ENCODE measurements at places on chromosomes 7 and 10.

DNA sequence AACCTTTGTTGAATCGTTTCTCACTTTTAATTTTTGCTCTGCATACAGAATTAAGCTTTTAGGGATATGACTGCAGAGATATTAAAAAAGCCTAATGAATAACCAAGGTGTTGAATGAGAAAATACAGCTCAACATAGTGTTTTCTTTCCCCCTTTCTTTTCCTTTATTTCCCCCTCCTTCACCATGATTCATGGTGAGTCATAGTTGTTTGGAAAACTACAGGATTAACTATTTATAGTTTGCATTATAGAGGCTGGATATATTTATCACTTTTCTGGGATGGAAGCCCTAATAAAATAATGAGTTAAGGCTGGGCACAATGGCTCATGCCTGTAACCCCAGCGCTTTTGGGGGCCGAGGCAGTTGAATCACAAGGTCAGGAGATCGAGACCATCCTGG lies 115.0 kb downstream of the DNAJB9 start:
- DNase-seq = no peak

DNA sequence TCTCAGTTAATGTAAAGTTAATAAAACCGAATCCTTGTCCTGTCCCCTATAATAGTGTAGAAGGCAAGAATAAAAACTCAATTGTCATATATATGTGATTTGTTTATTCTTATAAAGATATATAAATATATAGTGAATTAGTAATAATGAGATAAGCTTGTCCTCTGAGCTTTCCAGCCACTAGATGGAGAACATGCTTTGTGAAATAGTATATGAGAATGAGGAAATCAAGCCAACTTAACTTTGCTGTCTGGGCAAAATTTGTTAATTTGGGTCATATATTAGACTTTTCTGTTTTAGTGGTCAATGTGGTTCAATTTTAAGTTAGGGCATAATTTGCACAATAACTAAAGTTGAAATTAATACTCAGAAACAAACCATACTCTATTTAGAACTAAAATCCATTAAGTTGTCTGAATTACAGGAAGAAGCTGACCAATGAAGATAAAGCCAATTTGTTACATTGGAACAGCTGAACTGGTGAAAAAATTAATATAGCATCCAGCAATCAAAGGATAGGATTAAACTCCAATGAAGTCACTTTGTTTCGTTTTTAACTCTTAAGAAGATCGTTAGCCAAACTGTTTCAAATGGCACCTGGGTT lies 595.0 kb downstream of the ARL4A start:
- DNase-seq = no peak

DNA sequence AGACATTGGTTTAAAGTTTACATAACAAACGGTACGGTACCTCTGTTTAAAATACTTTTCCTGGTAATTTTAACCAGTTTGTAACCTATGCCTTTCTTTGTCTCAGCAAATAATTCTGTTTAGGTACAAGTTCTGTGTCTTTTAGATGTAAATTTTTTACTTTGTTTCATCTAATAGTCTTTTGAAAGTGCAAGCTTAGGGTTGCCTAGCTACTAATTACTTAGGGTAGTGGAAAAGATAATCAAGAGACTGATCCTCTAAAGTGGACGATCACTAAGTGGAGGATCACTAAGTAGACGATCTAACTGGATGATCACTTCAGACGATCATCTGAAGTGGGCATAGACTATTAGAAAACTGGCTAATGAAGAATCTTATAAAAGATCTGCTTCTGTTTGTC lies 16.1 kb upstream of the FKBP9 start:
- DNase-seq = no peak

DNA sequence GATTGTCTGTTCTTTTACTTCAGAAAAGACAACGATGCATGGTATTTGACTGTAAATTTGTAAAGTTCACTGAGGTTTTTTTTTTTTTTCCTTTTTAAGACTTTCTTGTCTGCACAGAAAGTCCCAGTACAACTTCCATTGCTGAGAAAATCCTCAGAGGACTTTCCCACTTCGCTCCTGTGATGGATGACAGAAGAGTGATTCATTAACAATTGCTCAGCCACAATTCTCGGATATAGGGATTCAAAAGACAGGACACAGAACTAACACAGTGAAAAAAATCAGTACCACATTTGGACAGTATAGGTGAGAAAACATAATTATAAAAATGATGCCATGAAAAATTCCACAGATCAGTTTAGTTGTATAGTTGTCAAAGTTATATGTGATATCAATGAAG lies 48.0 kb downstream of the SEC23IP start:
- no peak for DNase-seq

GRCh38 chr7:105228555-105228954 lies 160.2 kb downstream of the SRPK2 start:
- no peak for DNase-seq

GRCh38 chr10:86291616-86292340 lies 74.8 kb downstream of the GRID1 start:
- no peak for DNase-seq

DNA sequence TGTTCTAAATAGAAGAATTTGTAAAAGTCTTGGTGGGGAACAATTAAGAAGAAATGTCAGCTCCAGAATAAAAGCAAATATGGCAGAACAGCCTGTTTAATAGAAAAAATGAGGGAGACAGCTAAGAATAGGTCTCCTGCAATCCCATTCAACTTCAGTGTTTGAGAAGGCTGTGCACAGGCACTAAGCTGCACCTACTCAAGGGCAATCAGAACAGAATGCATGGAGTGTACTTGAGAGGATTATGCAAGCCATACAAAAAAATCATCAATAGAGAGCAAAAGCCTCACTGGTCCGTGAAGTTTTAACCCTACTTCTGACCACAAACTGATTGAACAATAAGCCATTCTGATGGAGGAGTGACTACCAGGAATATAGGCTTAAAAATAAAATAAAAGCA lies 690.7 kb upstream of the PCDH15 start:
- no peak for DNase-seq

DNA sequence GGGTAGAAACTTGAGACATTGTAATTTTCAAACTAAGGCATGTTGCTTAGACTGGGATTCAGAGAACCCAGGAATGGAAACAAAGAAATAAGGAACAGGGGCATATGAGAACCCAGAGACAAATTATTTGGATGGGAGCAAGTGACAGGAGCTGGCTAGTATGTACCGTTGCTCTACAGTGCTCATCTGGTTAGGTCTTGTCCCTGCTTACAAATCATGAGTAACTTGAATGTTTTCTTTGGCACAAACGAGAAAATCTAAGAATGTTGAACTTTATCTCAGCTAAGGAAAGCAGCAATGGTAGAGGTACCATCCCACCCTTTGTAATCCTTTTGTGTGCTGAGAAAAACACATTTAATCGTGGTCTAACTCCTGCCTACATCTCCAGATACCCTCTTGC lies 116.0 kb upstream of the IMMP2L start:
- no peak for DNase-seq

GRCh38 chr7:4307316-4308204 lies 374.5 kb upstream of the FOXK1 start:
- DNase-seq = no peak

DNA sequence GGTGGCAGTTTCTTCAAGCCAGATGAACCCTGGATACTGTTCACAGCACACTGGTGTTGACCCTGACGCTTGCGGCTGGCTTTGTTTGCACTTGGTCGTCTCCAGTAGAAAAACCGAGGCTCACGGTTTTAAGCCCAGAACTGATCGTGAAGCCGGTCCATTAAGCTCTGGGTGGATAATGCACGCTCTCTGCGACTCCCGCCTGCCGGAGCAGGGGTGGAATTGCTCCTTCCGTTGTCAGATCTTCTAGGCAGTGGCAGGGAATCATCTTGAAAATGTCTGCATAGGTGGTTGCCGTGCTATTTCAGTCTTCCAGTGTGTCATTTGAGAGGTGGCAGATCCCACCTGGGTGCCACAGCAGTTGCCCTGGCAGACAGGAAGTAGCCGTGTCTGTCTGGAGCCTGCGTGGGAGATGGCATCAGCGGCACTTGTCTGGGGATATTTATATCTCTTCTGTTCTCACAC lies 35.9 kb upstream of the AP5Z1 start:
- peak; percentile 35 for DNase-seq

- no peak for DNase-seq
Measured at GRCh38 chr10:91296471-91296870, 76.0 kb downstream of the PCGF5 start.

DNA sequence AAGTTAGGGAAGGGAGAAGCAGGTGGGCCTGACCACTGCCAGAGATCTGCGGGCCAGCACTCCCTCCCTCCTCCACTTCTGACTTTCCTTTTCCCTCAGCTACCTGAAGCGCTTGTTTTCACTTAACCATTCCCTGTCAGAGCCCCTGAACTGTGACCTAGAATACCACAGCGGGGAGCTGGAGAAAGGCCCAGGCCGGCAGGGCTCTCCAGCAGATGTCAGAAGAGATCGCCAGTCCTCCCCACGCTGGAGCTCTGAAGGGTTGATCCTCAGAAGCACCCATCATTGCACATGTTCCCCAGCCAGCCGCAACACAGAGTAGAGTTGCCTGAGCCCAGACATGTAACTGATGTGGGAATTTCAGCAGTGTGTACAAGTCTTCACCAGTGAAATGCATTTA lies 44.4 kb upstream of the GAD2 start:
- DNase-seq = no peak

GRCh38 chr10:99369126-99369525 lies 40.0 kb downstream of the CNNM1 start:
- DNase-seq = no peak

- DNase-seq = no peak
Measured at GRCh38 chr7:3497796-3498195, 196.7 kb downstream of the SDK1 start.

DNA sequence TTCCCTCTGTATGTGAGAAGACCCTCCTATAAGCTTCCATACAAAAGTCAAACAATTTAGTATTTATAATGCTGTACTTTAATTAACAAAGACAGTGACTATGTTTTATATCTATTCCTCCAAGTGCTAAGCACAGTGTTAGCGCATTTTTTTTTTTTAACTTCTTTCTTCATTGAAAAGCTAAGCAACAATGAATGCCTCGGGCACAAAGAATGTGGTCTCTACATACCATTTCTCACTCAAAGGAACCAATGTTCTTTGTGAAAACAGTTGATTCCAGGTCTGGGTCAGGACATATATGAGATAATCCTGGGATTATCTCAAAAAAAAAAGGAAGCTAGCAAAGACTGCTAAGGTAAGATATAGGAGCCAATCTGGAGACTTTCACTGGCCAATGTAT lies 26.2 kb upstream of the REEP3 start:
- no peak for DNase-seq

DNA sequence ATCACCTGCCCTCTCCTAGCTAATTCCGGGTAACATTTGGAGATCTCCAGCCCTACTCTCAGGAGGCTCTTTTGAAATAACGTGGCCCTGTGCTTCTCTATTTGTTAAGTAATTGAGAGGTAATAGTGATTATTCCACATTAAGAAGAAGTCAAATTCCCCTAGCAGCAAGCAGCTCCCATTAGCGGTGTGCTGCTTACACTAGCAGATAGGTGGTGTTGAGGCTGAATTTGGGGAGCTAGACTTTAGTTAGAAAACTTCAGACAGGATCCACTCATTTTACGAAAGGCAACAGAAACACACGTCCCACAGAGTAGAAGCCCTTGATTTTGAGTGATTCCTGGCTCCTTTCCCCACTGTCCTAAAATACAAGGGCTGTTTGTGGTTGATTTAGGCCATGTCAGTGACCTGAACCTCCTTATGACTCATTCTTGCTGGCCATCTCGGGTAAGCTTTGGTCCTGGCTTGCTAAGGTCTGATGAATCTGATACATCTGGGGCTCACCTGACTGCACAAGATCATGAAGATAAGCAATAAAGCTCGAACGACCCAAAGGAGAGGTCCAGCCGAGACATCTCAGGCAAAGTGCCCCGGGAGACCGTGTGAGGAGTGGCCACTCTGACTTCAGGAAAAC lies 77.2 kb downstream of the FAM204A start:
- no peak for DNase-seq

DNA sequence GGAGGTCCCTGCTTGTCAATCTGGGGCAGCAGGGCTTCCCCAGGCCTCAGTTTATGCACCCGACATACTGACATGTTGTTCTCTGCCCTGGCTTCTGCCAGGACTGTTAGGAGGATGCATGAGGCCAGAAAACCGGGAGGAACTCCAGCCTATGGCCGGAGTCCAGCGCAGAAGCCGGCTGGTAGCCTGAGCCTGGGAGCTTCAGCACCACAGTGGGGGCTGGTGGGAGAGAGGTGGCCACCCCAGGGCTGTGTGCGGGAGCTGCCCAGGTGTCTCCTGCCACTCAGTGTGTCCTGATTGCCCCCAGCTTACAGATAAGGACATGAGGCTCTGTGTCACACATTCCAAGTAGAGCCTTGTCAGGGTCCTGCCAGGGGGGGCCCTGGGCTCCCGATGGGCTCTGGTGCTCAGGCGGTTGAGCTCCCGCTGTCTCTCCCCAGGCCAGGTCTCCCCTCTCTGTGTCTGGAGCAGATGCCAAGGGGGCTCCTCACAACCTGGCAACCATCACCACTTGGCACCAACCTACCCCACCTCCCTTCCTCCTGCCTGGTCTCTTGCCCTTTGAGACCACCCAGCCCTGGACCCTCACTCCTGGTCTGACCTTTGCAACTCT lies 32.3 kb downstream of the PPIF start:
- DNase-seq = no peak

DNA sequence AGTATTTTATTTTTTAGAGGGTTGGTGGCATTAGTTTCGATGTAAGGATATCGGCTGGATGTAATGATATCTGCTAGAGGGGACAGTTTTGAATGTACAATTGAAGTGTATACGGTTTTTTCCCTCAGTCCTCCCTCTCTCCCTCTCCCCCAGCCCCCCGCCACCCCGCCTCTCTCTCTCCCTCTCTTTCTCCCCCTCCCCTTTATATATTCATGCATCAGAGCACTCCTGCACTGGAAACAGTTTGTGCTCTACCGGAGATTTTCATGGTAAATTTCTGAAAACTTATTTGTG lies 1.6 kb downstream of the GLCCI1 start:
- DNase-seq = no peak

GRCh38 chr10:69479240-69480067 lies 28.2 kb downstream of the TSPAN15 start:
- DNase-seq = no peak

GRCh38 chr7:140334341-140335057 lies 63.8 kb downstream of the SLC37A3 start:
- no peak for DNase-seq

GRCh38 chr10:19832699-19833098 lies 16.5 kb downstream of the PLXDC2 start:
- DNase-seq = no peak

DNA sequence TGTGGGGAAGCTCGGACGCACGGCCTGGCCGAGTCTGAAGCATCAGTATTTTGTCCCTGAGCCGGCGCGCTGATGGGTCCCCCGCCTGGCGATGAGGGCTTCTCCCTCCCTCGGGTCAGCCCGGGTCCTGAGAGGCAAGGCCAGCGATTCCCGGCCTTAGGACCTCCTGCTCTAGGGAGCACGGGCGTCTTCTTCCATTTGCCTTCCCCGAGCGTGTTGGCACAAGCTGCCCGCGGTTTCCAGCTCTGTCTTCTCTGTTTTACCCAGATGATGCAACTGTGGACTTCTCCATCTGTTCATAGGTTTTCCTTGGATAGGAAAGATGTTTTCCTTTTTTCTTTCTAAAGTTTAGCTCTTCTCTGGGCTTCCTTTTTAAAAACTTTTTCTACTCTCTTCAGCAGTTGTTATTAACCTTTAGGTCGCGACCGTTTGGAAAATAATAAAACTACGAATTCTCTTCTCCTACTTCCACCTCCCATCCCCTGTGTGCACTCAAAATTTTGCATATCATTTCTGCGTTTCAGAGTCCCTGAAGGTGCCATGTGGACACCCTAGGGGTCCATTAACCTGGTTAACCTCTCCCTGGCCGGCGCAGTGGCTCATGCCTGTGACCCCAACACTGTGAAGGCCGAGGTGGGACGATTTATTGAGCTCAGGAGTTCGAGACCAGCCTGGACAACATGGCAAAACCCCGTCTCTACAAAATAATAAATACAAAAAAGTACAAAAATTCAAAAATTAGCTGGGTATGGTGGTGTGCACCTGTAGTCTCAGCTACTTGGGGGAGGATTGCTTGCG lies 1.4 kb upstream of the SLC25A28 start:
- no peak for DNase-seq
